ENCODE measurements at places on chromosomes 12 and 14.

DNA sequence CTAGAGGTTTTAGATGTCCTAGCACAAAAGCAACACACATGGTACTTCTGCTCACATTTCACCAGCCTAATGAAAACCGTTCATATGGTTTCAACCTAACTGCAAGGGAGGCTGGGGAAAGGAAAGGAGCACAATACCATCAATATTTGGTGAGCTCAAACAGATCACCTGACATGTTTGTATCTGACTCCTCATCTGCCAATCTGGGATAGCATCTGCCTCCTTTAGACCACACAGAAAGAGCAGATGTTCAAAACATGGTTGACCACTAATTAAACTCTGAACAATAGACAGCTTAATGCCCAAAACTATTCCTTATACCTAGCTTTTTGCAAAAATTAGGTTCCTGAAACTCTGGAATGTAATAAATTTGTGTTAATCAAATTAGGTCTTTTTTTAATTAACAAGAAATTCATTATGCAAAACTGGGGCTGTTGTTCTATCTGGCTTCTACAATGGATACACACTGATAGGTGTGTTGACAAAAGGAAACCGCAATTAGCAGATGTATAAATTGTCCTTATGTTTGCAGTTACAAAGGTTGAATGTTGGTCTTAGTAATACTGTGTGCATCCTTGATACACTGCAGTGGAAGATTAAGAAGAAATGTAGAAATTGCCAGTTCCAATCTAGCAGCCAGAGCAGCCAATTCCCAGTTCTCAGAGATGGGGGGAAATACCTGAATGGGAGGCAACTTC is 89.3 kb downstream of the DUSP6 start:
- DNase-seq, result no peak

- DNase-seq, result no peak
Measured at GRCh38 chr12:54759751-54760150, 94.6 kb upstream of the MUCL1 start.

GRCh38 chr14:71555654-71556559 is 376.3 kb upstream of the RGS6 start:
- no peak for DNase-seq

- no peak for DNase-seq
Measured at GRCh38 chr12:129681830-129682229, 222.0 kb downstream of the TMEM132D start.

GRCh38 chr12:84660139-84660538 is 252.5 kb downstream of the SLC6A15 start:
- no peak for DNase-seq

- DNase-seq, result no peak
Measured at GRCh38 chr14:89890589-89890988, 63.9 kb downstream of the EFCAB11 start.

GRCh38 chr14:65991104-65991503 is 495.1 kb upstream of the CCDC196 start:
- no peak for DNase-seq

GRCh38 chr12:100826323-100826722 is 31.7 kb downstream of the ANO4 start:
- DNase-seq, result peak; percentile 55

DNA sequence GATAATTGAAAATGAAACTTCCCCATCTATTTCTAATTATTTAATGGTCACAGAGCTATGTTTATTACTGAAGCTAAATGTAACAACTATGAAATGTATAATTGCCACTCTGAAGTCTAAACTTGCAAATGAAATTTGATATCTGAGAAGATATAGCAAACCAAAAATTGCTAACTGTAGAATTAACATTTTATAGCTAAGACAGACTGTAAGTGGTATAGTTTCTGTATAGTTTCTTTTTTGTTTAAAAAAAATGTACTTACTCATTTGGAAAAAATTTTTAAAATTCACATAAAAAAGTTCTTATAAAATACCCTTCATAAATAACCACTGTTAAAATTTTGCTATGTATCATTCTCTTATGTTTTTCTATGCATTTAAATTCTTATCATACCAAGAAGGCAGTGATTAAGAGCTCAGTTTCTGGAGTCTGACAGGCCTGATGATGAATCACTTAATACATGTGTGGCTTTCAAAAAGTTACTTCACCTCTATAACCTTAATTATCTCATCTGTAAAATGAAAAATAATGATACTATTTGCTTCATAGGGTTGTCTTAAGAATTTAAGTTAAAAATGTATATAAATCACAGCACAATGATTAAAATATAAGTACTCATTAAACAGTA is 214.7 kb upstream of the GARIN2 start:
- no peak for DNase-seq

GRCh38 chr12:120628919-120629318 is 11.5 kb upstream of the CABP1 start:
- DNase-seq, result no peak

- DNase-seq, result no peak
Measured at GRCh38 chr14:90576981-90577660, 180.3 kb downstream of the CALM1 start.

DNA sequence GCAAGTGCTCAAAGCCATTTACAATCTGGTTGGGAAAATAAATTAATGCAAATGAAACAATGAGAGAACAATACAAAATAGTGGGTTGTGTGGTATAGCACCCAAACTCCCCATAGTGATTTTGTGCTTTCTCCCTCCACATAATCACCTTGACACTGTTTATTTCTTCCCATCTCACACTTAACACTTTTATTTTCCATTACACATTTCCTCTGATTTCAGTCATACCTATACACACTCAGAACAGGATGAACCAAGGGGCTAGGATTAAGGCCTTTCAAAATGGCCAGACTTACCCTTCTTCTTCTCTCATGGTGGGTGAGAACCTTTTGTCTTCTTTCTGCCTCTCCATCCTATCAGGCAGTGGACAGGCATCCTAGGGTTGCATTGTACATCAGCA is 13.9 kb upstream of the PDE1B start:
- DNase-seq, result no peak

DNA sequence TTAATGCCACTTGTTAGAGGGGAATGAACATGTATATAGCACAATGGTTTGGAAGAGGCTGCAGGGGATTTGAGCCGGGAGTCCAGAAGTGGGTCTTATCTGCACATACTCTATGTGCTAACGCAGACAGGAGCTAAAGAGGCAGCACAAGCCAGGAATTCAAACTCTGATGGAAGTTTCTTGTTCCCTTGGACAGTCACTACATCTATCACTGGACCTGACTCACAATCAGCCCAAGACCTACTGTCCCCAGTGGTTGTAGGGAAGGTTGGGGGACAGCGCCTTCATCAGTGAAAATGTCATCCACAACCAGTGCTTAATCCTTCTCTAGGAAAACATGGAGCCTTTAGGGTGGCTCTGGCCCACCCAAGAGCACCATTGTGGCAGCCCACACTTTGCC is 107.8 kb downstream of the GCH1 start:
- DNase-seq, result no peak

- DNase-seq, result no peak
Measured at GRCh38 chr14:70585231-70585630, 15.2 kb downstream of the MED6 start.

GRCh38 chr12:98296462-98297079 is 218.8 kb upstream of the TMPO start:
- DNase-seq, result no peak

GRCh38 chr14:60641742-60642269 is 7.5 kb downstream of the SIX1 start:
- no peak for DNase-seq

DNA sequence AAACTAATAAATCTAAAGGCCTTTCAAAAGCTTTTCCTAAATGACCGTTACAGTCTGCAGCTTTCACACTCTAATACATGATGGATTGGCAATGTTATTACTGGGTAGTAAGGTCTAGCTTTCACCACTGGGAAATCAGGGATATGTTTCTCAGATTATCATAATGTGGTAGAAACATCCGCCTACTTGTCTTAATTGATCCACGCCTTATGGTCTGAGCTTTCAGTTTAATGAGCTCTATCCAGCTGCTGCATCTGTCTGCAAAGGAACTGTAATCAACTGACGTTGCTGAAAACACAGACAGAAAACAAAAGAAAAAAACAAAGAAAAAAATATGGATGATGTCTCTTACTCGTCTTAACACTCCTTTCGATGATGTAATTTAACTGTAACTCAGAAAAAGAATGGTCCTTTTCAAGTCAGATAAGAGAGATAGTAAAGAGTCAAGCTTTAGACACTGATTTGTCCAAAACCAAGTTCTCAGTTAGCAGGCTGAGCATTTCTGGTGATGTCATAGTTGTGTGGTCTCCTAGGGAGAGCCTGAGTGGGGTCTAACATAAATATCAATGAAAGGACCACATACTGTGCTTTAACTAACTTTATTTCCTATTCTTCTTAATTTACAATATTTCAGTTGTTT is 85.9 kb downstream of the C2CD5 start:
- DNase-seq, result no peak

GRCh38 chr14:21322716-21323115 is 42.8 kb downstream of the RPGRIP1 start:
- no peak for DNase-seq

DNA sequence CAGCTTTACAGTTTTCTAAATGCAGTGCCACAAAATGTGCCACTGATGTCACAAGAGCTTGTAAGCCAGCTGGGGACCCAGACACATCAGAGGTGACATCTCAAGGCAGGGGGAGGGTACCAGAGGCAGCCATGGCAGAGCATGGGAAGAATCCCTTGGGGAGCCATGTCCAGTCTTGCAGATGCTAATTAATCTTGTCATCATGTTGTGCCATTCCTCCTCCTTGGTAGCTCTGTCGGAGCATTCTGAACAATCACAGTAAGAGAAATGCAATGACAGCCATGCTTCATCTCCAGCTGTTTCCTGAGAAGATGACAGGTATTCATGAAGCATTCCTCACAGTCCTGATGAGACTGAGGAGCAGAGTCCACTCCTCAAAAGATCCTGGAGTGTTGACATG is 287.9 kb downstream of the RPAP3 start:
- DNase-seq, result no peak

DNA sequence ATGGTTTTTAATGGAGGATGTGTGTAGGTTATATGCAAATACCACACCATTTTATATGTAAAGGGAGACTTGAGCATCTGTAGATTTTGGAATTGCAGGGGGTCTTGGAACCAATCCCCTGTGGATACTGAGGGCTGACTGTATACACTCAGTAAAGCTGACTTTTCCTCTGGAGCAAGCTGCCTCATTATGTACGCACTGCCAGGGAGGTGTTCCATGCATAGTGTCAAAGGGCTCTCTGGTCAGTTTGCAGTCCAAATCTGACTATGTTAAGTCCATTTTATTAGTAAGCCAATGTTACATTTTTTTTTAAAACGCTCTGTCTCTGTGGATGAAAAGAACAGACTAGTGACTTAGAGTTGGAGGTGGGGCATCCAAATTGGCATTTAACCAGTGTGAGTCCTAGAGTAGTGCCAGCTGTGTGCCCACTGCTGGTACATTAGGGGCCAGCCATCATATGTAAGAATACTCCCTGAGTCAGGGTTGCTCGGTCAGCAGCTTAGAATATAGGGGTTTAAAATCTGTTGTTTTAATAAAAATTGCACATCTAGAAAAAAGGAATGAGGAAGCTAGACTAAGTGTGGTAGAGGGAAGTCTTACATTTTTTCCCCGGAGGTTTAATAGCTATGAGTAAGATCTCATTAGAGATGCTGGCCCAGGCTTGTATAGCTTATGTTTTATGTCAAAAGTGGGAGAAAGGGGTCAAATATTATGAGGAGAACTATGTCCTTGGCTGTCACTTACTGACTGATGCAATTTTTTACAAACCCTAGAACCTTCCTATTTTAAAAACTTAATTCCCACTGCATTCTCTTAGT is 87.0 kb downstream of the TESC start:
- DNase-seq, result no peak

DNA sequence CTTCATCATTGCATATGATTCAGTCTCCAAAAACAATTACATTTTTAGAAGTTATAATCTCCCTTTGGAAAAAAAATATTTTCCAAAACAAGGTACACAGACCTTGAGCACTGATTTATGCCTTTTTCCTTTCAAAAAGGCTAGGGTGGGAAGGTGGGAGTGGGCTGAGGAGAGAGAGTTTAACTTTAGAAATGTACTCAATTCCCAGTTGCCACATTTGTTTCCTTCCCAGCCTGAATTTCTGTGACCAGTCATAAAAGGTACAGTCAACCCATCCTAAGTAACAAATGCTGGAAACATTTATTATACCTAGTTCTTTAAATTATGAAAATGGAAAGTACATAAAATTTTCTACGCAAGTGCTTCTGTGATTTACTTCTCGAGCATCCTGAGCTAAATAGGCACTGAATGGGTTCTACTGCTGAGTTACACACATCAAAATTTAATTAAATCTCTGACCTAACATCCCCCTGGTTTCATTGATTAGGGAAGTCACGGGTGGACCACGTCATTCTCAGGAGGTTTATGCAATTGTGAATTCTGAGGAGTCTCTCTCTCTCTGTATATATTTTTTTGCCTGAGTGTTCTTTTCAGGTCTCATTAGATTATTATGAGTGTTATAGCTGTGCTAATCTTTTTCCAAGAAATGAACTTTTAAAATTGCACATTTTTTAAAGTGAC is 371.8 kb downstream of the BTG1 start:
- no peak for DNase-seq

DNA sequence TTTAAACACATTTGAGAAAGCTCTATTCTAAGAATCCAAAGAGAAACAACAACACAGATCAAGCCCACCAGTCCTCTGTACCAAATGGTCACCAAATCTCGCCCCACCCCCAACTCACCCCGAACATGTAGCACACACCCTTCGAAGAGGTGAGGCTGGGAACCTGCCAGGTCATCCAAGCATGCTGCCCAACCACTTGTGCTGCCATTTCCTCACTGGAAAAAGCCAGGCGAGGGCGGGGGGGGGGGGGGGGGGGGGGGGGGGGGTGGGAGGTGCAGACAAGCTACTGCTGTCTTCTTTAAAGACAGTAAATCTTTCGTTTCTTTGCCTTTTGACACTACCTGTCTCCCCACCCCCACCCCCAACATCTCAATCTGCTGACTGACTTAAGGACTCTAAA is 59.9 kb downstream of the SETD3 start:
- no peak for DNase-seq

DNA sequence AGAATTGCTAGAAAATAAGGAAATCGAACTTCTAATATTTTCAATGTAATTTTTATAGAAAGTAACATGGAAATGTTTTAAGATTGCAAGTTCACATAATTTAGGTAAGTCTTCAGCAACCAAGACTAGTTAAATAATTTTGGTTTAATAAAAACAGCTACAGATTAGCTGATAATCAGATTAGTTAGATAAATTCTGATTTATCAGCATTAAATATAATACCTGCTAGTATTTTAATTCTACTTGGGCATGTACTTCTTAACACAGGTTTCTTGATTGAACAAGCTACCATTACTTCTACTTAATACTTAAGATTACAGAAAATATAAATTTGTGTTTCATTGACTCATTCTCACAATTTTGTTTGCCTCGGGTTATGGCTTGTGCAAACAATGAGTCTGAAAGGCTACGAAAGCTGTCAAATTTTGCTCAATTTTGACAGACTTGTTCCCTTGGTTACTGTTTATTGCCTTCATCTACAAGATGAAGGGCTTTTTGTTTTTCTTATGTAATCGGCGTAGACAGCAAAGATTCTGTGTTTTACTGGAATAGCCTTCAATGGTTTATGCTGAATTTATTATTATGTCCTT is 116.1 kb upstream of the NUDT4 start:
- no peak for DNase-seq

- no peak for DNase-seq
Measured at GRCh38 chr12:57237596-57237931, 8.1 kb downstream of the SHMT2 start.

All from putamen (tissue), 1 donor.